ENCODE measurements at places on chromosomes 1 and 21.

GRCh38 chr1:183633676-183634343 is 1.8 kb downstream of the ARPC5 start:
- peak; percentile 56 for DNase-seq

DNA sequence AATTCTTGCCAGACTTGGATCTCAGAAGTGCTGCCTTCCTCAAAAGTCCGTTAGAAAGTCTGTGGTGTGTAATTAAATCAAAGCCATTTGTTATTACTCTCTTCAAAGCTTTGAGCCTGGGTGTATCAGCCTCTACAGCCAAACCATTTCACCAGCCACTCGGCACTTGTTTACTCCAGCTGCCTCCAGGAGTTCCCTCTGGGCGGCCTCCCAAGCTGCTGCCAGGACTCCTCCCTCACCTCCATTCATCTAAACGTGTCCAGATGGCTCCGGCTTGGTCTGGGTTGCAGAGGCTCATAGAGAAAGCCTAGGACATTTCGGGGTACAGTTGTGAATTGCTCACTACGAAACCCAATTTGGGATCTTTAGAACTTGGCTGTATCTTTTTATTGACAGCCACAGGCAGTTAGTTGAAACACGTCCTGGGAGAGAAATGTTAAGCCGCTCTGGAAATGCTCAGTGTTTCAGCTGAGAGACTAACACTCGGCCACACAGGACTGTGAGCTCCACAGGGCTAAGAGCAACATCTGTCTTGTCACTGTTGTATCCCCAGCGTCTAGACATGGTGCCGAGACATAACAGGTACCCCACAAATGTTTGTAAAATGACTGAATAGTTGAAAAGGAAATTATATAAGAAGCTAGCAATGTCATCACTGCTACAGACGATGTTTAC is 116.9 kb upstream of the NGF start:
- DNase-seq: no peak

DNA sequence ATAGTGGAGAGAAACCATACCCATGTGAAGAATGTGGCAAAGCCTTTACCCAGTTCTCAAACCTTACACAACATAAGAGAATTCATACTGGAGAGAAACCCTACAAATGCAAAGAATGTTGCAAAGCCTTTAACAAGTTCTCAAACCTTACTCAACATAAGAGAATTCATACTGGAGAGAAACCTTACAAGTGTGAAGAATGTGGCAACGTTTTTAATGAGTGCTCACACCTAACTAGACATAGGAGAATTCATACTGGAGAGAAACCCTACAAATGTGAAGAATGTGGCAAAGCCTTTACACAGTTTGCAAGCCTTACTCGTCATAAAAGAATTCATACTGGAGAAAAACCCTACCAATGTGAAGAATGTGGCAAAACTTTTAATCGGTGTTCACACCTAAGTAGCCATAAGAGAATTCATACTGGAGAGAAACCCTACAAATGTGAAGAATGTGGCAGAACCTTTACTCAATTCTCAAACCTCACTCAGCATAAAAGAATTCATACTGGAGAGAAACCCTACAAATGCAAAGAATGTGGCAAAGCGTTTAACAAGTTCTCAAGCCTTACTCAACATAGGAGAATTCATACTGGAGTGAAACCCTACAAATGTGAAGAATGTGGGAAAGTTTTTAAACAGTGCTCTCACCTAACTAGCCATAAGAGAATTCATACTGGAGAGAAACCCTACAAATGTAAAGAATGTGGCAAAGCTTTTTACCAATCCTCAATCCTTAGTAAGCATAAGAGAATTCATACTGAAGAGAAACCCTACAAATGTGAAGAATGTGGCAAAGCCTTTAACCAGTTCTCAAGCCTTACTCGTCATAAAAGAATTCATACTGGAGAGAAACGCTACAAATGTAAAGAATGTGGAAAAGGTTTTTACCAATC is 80.0 kb downstream of the JMJD4 start:
- no peak for DNase-seq

GRCh38 chr1:44119525-44119924 is 904 bp downstream of the KLF17 start:
- DNase-seq: no peak

GRCh38 chr1:67892476-67893125 is 59.3 kb upstream of the GNG12 start:
- DNase-seq: no peak
